ENCODE measurements at places on chromosomes 2 and 18.

DNA sequence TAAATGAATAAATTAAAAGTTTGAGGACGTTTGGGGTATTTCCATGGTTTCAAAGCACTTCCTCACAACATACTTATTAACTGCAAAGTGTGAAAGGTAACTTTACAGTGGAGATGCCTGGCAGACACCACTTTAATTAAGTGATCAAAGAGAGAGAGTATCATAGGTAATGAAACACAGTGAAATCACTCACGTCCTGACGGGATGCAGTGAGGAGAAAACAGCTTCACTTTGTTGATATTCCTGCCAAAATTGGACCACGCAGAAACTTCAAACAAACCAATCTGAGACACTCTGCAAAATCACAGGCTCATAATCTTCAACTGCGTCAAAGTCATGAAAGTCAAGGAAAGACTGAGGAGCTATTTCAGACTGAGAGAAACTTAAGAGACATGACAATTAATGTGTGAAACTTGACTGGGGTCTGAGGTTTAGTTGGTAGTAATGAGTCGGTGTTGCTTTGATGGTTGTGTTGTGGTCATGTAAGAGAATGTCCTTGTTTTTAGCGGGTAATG is 66.0 kb upstream of the ITGB6 start:
- DNase-seq: no peak

DNA sequence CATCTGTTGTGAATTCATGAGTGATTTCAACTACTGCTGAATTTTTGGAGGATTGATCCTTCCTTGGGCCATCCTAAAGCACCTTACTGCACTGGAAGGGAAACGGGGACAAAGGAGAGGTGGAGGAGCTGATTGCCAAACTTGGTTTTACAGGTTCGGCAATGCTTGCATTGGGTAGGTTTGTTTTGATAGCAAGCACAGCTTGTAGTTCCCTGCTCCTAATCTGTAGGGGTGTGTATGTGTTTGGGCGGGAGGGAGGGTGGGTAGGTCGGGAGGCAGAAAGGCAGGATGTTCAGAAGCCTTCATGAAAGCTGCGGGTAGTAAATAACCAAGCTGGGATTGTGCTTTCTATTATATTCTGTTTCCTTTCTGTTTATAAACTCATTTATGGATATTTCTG is 24.6 kb downstream of the PHLPP1 start:
- DNase-seq: no peak

GRCh38 chr2:72887032-72887739 is at the start of gene SPR:
TSS of gene SPR (plus strand) at chr2:72887408. CDS start at chr2:72887433, 25 bp downstream.
- DNase-seq: peak; percentile 81

- no peak for DNase-seq
Observed at GRCh38 chr2:220512419-220512818, 885.0 kb downstream of the SLC4A3 start.

GRCh38 chr2:177817300-177817699 is 255.3 kb downstream of the PDE11A start:
- no peak for DNase-seq
